ENCODE measurements at places on chromosomes 5 and 9.

- DNase-seq, result no peak
Measured at GRCh38 chr5:36402512-36402906, 100.8 kb upstream of the RANBP3L start.

DNA sequence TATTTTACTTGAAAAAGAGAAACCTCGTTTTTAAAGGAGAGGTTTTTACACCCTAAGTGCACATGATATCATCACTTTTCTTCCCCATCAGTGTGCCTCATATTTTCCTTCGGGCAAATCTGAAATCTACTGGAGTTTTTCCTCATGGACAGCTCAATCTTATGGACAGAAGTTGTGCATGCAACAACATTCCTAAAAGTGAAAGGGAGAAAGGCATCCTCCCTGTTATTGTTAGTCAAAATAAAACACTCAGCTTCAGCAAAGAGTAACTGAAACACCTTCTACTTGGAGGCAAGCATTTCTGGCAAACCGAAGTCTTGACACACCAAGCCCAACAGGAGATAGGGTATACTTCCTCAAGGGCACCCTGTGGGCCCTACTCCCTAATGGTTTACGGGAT lies 217.9 kb downstream of the BNC2 start:
- DNase-seq, result no peak

DNA sequence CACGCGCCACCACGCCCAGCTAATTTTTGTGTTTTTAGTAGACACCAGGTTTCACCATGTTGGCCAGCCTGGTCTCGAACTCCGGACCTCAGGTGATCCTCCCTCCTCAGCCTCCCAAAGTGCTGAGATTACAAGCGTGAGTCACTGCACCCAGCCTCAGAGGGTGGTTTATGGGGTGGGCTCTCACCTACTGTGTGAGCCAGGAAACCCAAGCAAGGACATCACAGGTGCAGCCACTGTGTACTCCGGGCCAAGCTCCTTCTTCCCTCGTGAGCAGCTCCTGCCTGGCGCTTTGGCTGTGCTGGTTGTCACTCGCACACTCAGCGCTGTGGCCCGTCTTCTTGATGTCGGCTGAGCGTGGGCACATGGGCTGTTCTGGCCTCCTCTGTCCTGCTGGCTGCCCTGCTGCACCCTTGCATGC lies 70.1 kb downstream of the WNK2 start:
- no peak for DNase-seq

DNA sequence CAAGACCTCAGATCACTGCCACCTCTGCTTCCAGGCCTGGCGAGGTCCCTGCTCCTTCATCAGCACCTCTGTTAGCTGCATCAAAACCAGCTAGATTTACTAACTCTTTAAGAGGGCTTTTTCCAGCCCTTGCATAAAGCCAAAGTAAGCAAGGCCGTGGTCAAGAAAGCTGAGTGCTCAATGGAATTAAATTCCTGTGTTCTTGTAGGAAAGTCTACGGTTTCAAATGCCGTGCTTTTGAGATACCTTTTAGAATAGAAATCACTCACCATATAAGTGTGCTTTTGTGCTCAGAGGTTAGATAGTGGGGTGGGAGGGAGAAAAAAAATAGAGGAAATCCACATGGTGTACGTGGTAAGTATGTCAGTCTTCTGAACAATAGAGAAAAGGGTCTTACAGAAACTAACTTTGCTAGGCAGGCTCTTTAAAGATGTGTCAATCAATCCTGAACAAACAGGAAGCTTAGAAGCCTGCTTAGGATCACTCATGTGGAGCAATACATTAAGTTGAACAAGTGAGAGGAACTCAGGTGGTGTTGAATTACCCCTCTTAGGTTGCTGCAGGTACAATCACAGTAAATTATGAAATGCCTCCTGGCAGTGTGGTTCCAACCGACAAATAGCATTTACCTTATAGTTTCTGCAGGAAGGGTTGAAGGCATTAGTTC lies 79.7 kb downstream of the SEMA6A start:
- DNase-seq, result no peak

GRCh38 chr9:32378993-32379729 lies 5.3 kb upstream of the ACO1 start:
- DNase-seq, result no peak

DNA sequence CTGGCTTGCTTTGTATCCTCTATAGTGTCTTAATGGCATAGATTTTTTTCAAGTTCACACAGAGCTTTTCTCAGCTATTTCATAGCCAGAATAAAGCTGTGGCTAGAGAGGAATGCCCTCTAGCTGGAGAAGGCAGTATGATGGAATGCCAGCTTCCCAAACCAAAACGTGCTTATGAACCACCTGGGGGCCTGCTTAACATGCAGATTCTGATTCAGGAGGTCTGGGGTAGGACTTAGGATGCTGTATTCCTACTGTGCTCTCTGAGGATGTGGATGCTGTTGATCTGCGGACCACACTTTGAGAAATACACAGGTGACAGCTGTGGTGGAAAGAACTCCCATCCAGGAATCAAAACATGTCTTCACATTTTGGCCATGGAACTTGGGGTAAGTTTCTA lies 49.9 kb upstream of the DPYSL3 start:
- no peak for DNase-seq

GRCh38 chr5:31962871-31963307 lies 211.2 kb downstream of the GOLPH3 start:
- DNase-seq, result no peak

GRCh38 chr5:135324897-135325650 lies 74.0 kb downstream of the MACROH2A1 start:
- DNase-seq, result peak; percentile 10

GRCh38 chr5:138663561-138663960 lies 88.4 kb upstream of the HSPA9 start:
- no peak for DNase-seq

DNA sequence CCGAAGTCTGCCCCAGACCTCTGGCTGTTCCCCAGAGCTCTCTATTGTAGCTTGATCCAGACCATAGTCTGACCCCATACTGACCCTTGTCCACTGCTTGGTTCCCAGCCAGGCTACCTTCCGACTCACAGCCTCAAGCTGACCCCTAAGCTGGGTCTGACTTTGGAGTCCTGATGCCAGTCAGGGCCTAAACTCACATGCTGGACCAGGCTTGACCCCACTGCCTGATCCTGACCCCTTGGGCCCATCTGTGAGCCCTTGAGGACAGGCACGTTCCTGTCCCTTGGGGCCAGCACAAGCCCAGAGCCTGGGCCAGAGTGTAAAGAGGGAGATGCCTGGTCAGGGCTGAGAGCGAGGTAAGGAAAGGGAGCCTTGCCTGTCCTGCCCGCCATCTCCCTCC lies 32.7 kb upstream of the ENHO start:
- no peak for DNase-seq

DNA sequence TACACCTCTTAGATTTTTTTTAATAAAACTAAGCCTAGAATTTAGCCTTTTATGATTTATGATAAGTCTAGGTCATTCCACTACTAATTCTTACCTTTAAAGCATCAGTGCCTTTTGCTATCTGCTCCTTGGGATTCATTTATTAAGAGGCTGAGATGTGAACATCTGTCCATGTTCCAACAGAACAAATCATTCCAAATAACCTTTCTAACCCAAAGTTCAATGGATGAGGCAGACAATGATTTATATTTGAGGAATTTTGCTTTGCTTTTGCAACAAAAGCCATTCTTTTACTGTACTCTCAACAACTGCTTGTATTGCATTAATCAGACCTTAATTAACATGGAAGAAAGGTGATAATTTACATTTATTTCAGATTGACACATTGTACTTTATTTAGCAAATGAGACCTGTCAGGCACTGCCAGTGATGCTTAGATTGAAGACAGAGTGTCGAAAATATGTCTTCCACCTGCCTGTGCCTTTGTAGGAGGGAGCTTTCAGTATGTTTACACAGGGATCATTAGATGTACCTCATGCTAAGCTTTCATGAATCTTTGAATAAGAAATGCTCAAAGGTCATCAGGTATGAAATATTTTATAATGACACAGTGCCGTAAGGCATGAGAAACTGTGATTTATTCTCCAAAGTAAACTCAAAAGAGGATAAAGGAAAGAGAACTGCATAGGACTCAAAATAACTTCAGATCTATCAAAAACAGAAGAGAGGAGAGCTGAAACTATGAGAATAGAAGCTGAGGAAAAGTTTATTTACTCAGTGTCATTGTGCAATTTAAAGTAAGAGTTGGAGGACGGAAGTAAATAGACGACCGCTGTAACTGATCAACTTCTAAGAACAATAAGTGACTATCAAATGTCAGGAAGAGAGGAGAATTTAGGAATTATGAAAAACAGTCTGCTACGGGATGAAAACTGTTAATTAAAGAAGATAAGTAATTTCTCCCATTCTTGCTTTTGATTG lies 36.7 kb upstream of the IZUMO3 start:
- no peak for DNase-seq

DNA sequence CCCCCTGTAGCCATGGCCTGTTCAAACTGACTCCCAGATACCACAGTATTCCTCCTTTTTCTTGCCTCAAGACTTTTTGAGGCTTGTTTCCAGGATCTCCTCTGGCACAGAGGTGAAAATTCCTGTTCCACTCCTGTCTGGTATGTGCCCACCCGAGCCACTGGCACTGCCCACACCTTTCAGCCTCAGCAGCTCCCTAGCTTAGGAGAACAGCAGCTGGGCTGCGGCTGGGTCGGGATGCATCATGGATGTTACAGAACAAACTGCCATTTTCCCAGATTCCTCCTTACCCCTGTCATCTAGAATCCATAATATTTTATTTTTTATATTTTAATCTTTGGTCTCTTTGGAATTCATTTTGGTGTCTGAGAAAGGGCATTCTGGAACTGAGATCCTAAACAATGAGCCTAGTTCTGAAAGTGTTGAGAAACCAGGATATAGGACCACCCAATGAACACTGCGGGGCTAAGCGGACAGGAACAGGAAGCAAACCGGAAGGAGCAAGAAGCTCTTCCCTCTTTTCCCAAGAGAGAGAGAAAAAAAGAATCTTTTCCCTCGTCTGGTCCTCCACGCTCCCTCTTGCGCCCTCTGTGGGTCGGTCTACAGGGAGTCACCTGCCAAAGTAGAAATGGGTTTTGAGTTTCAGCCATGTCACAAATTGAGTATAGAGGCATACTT lies 12.5 kb downstream of the OR2S2 start:
- peak; percentile 49 for DNase-seq

GRCh38 chr5:98663521-98663920 lies 109.9 kb upstream of the RGMB start:
- no peak for DNase-seq

DNA sequence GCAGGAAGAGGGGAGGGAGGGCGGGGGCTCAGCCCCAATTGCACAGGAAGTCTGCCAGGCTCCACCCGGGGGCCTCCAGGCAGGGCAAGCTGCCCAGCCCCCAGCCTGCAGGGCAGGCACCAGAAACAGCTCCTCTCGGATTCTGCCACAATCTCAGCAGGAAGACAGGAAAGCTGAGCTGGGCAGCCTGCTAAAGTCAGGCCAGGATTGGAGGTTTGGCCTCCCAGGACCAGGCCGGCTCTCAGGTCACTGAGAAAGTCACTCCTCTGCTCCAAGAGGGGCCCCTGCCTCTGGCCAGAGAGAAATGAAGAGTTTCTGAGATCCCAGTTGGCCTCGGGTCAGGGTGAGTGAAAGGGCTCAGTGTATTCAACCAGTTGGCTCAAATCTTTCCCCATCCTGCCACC lies 54.6 kb upstream of the STXBP1 start:
- no peak for DNase-seq

- DNase-seq, result no peak
Measured at GRCh38 chr9:33465096-33465495, 8.6 kb downstream of the NOL6 start.

- no peak for DNase-seq
Measured at GRCh38 chr5:121726991-121727390, 124.7 kb upstream of the FTMT start.

DNA sequence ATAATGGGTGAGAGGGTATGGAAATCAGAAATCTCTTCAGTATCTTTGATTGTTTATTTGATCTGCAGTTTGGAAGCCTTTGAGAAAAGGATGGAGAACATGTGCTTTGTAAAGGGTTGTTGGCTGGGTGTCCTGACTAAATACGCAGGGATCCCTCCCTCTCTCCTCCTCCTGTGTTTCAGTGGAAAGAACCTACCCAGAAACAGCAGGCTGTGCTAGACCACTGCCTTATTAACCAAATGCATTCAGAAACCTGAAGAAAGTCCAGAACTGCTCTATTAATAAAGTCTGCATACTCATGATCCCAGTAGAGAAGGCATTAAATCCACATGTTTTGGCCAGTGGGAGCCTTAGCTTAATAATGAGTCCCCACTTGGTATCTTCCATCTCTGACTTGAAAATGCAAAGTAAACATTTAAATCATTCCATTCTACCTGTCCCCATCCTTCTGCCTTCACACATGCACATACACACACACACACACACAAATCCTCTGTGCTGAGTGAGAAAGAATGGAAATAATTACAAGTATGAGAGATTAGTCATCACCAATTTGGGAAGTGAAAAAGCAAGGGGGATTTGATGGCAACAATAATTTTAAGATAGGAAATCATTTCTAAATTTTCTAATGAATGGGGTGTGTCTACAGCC lies 10.0 kb upstream of the LECT2 start:
- no peak for DNase-seq

DNA sequence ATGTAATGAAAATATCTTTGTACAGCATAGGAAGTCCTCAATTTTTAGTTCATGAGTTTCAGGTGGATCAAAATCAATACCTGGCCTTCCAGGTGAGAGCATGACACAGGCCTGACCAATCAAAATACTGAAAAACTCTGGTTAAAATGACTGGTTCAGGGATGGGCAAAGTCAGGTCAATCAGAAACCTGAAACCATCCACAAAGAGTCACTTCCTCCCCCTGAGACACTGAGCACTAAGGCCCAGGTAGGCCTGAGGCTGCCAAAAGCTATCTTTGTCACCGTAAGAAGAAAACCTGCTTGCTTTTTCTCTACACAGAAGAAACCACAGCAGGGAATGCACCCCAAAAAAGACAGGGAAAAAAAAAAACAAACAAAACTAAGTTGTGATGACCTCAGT lies 444.8 kb downstream of the TLR4 start:
- no peak for DNase-seq

DNA sequence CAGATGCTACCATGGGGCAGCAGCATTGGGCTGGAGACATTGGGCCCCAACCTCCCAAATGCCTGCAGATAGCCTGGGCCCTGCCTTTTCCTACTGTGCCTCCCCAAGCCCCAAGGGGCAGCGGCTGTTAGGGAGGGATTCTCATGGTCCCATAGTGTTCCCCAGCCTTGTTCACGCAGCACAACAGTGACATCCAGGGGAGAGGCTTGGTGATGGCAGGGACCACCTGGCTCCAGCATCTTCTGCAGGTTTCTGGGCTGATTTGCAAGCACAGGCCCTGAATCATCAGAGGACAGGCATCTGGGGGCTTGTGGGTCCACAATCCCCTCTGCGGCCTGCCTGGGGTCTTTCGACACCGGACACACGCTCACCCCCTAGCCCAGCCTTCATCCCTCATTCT lies 354.6 kb downstream of the SLIT3 start:
- no peak for DNase-seq

- DNase-seq, result no peak
Measured at GRCh38 chr9:118290116-118290515, 585.9 kb downstream of the TLR4 start.

DNA sequence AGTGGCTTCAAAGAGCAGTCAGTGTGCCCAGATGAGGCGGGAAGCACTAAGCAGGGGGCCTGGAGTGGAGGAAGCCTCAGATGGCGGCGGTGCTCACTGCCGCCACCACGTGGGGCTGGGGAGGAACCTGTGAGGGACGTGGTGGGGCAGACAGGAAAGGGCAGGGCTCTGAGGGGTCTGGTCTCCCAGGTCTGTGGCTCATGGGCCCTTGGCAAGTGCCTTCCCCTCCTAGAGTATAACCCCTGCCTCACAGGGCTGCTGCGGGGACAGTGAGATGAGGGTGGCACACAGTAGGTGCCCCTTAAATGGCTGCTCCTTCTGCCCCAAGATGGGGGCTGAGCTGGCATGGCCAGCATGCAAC lies 26.6 kb downstream of the NR5A1 start:
- DNase-seq, result no peak

GRCh38 chr9:99823681-99824377 lies 2.1 kb downstream of the NR4A3 start:
- DNase-seq, result peak; percentile 93

Measured in stimulated activated CD4-positive, alpha-beta T cell treated with anti-CD3 and anti-CD28 coated beads, Interleukin-4, amount 100 ng/mL, for 4 hours (primary cell).